ENCODE measurements at places on chromosomes 6 and 20.

GRCh38 chr6:82987951-82988350 is 77.7 kb downstream of the UBE3D start:
- no peak for DNase-seq

DNA sequence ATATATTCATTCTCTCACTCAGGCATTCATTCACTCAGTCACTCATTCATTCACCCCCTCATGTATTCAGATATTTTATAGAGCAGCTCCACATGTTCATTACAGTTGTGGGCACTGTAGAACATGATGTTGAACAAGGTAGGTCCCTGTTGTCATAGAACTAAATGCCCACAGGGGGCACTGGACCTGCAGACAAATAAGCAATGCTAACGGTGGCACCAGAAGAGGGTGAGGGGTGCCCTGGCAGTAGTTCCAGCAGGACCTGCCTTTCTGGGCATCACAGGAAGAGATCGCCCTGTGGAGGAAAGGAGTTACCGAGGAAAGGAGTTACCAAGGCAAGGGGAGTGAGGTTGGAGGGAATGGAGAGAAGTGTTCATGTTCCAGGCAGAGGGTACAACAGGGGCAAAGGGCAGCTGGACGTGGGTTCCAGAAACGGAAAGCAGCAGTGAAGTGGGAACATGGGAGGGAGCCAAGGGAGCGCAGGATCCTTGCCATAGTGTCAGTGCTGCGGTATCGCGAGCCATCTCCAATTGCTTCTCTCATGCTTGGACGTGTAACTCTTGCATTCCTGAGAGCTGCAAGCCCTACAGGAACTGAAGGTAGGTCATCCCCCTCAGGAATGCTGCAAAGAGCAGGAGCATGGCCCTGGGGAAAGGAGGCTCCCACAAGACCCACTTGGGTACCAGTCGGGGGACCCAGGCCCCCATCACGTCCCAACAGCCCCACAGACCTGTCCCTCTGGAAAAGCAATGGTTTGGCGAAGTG is 128.2 kb downstream of the EDN3 start:
- no peak for DNase-seq

DNA sequence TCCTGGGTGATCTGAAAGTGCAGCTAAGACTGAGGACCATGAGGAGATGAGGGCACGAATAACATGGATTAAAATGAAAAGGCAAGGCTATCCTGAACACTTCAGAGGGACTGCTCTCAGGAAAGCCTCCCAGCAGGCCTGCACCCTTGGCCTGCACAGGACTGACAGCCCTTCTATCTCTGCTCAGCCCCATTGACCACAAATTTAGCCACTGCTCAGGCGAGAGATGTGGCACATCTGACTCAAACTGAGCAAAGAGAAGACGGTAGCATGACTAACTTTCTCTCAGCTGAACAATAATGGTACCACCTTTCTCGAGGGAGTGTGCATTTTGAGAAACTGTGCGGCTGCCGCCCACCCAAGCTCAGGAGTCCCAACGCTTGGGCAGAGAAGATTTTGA is 257.5 kb downstream of the ADGB start:
- DNase-seq: no peak

DNA sequence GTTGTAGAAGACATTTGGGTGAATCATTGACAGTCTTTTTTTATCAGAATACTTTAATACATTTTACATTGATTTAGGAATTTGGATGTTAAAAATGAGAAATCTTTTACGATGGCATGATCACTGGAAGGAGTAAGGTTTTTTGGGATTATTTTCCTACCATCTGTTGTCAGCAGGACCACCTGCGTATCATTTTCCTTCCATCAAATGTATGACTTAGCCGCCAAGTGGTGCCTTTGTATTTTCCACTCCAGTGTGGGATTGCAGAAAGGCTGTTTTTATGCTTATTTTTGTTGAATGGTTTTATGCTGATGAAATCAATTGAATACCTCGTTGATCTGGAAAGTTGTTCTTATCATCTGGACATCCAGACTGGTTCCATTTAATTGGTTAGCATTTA is 35.8 kb downstream of the AKAP12 start:
- DNase-seq: no peak

- DNase-seq: no peak
Measured at GRCh38 chr20:40900666-40901215, 127.9 kb upstream of the TOP1 start.

GRCh38 chr6:169424821-169425240 is 171.2 kb upstream of the THBS2 start:
- DNase-seq: no peak

DNA sequence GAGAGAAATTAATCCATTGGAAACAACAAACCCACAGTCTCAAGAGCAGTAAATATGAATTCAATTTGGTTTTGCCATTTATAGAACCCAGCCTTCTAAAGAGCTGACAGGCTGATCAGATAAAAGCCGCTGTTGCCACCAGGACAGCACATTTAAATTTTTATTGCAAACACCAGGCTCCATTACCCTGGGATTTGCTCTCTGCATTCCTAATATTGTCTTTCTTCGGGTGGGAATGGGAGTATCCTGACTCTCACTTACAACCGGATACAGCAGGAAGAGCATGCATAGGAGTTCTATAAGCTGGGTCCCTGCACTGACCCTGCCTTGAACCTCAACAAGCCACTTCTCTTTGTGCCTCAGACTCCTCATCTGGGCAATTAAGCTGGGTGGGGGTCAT is 142.9 kb downstream of the LRFN2 start:
- no peak for DNase-seq

DNA sequence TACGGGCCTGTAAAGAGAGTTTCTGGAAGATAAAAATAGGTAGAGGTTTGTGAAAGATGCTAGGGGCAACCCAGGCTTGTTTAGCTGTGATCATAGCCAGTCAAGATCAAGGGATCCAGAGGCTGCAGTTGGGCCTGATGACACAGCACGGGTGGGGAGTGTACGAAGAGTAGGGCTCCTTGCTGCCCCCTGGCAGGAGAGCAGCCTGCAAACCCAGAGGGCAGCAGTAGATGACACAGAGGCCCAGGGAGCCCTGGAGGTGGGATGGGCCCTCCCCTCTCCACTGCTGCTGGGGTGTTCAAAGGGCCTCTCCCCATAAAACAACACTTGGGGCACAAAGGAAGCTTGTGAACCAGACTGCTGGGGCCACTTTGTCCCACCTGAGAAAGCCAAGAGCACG is 47.2 kb downstream of the VEGFA start:
- DNase-seq: no peak

- DNase-seq: no peak
Measured at GRCh38 chr6:21222656-21223055, 370.9 kb upstream of the SOX4 start.

DNA sequence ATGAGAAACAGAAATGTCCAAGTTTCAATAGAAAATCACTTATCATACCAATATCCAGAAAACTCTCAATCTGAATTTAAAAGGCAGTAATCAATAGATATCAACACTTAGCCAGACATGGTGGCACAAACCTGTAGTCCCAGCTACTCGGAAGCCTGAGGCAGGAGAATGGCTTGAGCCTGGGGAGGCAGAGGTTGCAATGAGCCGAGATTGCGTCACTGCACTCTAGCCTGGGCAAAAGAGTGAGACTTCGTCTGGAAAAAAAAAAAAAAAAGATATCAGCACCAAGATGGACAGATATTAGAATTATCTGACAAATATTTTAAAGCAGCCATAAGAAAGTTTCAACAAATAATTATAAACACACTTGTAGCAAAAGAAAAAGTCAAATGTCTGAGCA is 47.0 kb downstream of the TCP11 start:
- DNase-seq: no peak

DNA sequence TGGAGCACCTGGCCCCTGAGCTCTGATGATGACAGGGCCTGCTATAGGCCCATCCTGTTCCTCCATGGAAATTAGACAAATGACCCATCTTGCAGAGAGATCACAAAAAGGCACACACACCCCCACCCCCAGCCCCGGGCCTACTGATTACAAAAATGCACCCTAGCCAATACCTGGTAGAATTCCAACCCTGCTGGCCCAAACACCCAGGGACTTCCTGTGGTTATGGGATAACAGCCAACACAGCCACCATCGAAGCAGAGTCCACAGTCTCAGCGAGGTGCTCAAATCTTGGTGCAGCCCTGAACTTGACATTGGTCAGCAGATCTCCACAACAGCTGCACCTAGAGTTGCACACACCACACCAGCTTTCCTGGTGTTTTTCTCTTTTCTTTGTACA is 17.0 kb downstream of the NCR2 start:
- no peak for DNase-seq

DNA sequence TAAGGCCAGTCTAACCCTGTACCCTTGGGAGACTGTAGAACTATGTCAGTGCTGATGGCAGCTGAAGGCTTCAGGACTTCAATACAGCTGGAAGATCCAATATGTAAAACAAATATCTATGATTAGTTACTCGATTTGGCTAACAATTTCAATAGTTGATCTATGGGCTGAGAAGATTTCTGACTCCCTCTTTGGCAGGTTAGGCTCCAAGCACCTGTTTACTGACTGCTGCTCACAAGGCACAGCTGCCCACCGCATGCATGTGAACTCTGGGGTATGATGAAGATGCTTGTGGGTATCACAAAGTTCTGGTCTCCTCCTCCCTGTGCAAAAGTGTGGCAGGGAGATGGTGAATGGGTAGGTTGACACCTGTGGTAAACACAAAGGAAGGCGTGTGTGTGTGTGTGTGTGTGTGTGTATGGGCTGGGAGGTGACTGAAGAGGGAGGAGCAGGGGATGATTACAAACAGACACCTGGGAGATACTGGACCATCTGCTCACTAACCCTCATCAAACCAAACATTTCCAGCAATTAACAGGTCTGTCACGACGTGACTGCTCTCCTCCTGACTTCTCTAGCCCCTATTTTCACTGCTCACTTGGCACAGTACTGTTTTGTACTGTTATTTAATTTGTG is 18.1 kb downstream of the ELMO2 start:
- no peak for DNase-seq

DNA sequence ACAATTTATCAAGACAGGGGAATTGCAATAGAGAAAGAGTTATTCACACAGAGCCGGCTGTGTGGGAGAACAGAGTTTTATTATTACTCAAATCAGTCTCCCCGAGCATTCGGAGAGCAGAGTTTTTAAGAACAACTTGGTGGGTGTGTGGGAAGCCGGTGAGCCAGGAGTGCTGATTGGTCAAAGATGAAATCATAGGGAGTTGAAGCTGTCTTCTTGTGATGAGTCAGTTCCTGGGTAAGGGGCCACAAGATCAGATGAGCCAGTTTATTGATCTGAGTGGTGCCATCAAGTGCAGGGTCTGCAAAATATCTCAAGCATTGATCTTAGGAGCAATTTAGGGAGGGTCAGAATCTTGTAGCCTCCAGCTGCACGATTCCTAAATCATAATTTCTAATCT is 50.0 kb upstream of the ECI2 start:
- no peak for DNase-seq
